ENCODE measurements at places on chromosomes 6 and 20. TPM values are rescaled to one million over a fixed set of nuclear protein-coding genes. Genes with fewer than 3 reads are reported as not detected.

FERMT1 gene
- 17.6 TPM for total RNA-seq

PPIL6 gene
- total RNA-seq: 0.61 TPM

PTK7 gene
- total RNA-seq: 165 TPM

C20orf141 gene
- not detected for total RNA-seq

DNA sequence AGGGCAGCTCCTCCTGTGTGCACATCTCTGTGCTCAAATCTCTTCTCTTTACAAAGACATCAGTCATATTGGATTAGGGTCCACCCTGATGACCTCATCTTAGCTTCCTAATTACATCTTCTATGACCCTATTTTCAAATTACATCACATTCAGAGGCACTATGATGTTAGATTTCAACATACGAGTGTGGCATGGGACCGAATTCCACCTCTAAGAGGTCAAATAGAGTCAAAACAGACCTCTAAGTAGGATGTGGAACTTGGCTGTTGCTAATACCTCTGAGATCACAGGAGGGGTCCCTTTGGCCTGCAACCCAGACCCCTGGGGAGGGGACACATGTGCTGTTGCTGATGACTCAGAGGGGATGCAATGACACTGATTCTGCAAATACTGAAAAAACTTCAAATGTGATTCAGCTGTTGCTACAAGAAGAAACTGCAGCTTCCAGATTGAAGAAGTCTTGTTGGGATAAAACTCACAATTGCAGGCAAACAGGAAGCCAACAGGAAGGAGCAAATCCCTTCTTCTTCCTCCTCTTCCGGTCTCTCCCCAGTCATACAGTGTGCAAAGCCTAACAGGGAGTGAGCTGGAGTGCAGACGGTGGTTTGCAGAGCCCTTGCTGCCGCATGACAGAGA lies 216.2 kb downstream of the MYLK4 start:
- H3K4me3 ChIP-seq: no peak overlapping the region
- H3K27ac ChIP-seq: no peak overlapping the region
- no peaks in the 10 kb centered on the region for H3K36me3 ChIP-seq
- H3K4me1 ChIP-seq: peaks cover 8% of the 10 kb centered on the region
- no peak for DNase-seq

- no peak overlapping the region for H3K27ac ChIP-seq
- peaks cover 22% of the 10 kb centered on the region for H3K4me1 ChIP-seq
- peaks cover 34% of the 10 kb centered on the region for H3K36me3 ChIP-seq
- H3K27me3 ChIP-seq: no peaks in the 10 kb centered on the region
- no peak overlapping the region for H3K4me3 ChIP-seq
These were observed 259.2 kb downstream of the UTRN start for GRCh38 chr6:144544266-144544830.

Data from WTC11 (cell line).